Thoracic aorta (tissue), 2 donors: ENCODE measurements at places on chromosomes 7 and 10. TPM values are rescaled to one million over a fixed set of nuclear protein-coding genes. Genes with fewer than 3 reads are reported as not detected.

The RASSF4 gene
- 68.5 TPM for total RNA-seq

GRCh38 chr10:117652228-117653169 is 110.0 kb downstream of the EMX2 start:
- DNase-seq = no peak
- no peaks in the 10 kb centered on the region for H3K36me3 ChIP-seq
- H3K27me3 ChIP-seq = no peaks in the 10 kb centered on the region
- no peak overlapping the region for H3K27ac ChIP-seq
- H3K4me1 ChIP-seq = no peaks in the 10 kb centered on the region
- H3K4me3 ChIP-seq = no peak overlapping the region

The CYP3A7 gene
- total RNA-seq = not detected

- no peak for DNase-seq
- H3K27me3 ChIP-seq = no peaks in the 10 kb centered on the region
- H3K36me3 ChIP-seq = no peaks in the 10 kb centered on the region
- H3K27ac ChIP-seq = peak overlapping the region; percentile 60
- peak overlapping the region; percentile 36 for H3K4me3 ChIP-seq
Measured at GRCh38 chr7:101953248-101953819, 135.9 kb downstream of the CUX1 start.

- H3K36me3 ChIP-seq = no peaks in the 10 kb centered on the region
- peaks cover 6% of the 10 kb centered on the region for H3K4me1 ChIP-seq
- H3K4me3 ChIP-seq = no peak overlapping the region
- no peak for DNase-seq
- H3K27ac ChIP-seq = no peak overlapping the region
- no peaks in the 10 kb centered on the region for H3K27me3 ChIP-seq
Measured at GRCh38 chr7:54858008-54858692, 99.1 kb upstream of the SEC61G start.

The HHEX gene
- total RNA-seq = 6.2 TPM

The SMO gene
- 16.4 TPM for total RNA-seq

The HMX2 gene
- not detected for total RNA-seq

GRCh38 chr10:48678041-48678440 is 6.6 kb upstream of the WDFY4 start:
- no peaks in the 10 kb centered on the region for H3K27me3 ChIP-seq
- no peak overlapping the region for H3K4me3 ChIP-seq
- H3K27ac ChIP-seq = no peak overlapping the region
- no peaks in the 10 kb centered on the region for H3K36me3 ChIP-seq

The EGFR gene
- total RNA-seq = 56.7 TPM
